ENCODE measurements at places on chromosomes 16 and 17. TPM values are rescaled to one million over a fixed set of nuclear protein-coding genes. Genes with fewer than 3 reads are reported as not detected.

DNA sequence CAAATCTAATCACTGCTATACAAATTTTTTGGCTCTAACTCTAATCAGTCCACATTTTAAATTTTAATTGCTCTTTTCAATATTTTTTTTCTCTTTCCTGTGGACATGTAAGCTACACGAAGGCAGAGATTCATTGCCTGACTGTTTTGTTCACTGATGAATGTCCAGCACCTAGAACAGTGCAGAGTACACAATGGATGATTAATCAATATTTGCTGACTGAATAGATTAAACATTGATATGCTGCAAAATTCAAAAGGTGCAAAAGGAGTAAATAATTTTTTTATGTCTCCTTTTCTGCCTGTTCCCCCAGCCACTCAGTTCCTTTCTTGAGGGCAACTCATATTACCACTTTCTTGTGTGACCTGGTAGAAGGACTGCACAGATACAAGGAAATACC is 32.8 kb downstream of the SCNN1B start:
- H3K27me3 ChIP-seq, result no peaks in the 10 kb centered on the region
- DNase-seq, result no peak
- no peaks in the 10 kb centered on the region for H3K36me3 ChIP-seq
- H3K27ac ChIP-seq, result no peak overlapping the region
- no peaks in the 10 kb centered on the region for H3K4me1 ChIP-seq

GRCh38 chr16:11181899-11182279 is 74.1 kb downstream of the SOCS1 start:
- H3K4me1 ChIP-seq, result peaks cover 6% of the 10 kb centered on the region
- H3K36me3 ChIP-seq, result no peaks in the 10 kb centered on the region
- no peak overlapping the region for H3K4me3 ChIP-seq
- H3K27ac ChIP-seq, result no peak overlapping the region

GRCh38 chr17:10337976-10338375 is 34.8 kb downstream of the MYH13 start:
- no peak overlapping the region for H3K27ac ChIP-seq
- peaks cover 2% of the 10 kb centered on the region for H3K4me1 ChIP-seq
- DNase-seq, result no peak
- peaks cover 2% of the 10 kb centered on the region for H3K27me3 ChIP-seq

DNA sequence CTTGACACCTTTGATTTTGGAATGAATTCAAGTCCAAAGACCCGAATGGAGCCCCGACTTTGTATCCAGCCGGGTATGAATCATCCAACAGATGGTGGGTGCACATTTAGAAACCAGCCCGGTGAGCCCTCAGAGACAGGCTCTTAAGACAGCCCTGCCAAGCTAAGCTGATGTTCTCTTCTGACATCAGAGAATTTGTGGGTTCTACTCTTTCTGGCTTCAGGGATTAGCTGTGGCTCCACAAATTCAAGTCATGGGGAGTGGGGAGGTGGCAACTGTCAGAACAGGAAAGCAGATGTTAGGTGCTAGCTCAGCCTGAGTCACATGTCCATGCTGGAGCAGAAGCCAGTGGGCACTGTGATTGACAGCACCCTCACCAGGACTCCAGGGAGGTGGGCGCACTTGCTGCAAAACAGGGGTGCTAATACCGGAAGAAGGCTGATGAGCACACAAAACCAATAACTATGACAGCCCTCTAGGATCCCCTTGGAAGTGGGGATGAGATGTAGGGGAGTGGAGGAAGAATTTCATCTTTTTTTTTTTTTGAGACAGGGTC is 31.4 kb upstream of the XYLT2 start:
- peaks cover 4% of the 10 kb centered on the region for H3K27me3 ChIP-seq
- no peak overlapping the region for H3K27ac ChIP-seq
- H3K4me1 ChIP-seq, result peaks cover 4% of the 10 kb centered on the region
- DNase-seq, result no peak

DNA sequence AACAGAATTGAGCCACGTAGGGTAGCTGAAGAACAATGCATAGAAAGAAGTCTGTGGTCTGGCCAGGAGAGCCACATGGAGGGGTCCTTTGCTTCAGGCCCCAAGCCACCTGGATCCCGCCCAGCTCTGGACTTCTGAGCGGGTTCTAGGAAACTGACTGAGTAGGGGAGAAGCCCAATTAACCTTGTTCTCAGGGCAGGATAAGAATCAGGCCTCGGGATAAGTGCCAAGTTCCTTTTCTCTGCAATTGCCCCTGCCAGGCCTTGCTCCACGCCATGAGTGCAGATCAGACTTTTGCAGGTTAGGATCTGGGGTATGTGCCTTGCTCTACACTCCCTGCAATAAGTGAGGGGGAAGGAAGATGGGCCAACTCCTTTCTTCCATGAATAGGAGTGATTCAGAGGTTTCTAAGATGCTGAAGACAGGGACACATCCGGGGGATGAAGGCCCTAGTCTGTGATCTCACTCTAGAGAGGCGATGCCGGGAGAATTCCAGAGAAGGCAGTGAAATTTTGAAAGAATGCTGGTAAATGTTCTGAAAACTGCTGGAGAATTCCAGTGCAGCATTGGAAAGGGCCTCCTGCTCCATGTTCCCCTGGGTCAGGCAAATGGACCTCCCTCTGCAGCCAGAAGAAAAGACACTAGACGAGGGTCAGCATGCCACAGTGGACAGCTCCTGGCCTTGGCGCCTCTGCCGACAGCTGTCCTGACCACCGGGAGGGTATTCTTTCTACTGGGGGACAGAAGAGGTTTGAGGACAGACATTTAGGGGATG is 5.8 kb downstream of the NEUROD2 start:
- H3K36me3 ChIP-seq, result no peaks in the 10 kb centered on the region
- no peak overlapping the region for H3K27ac ChIP-seq
- DNase-seq, result no peak

DNA sequence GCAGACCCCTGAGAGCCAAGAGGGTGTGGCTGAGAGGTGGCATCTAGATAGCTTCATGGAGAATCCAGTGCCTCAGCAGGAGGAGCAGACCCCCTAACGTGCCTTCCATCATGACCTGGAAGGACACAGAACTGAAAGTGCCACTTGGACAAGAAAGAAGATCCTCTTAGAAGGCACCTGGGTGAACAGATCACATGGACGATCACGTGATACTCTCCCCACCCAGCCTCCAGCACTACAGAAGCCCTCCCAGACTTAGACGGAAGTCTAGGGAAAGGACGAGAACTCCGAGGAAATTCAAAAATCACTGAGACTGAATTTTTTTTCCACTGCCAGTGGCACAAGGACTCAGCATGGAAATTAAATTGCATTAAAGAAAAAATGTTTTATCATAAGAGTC is 113.4 kb downstream of the MRM1 start:
- DNase-seq, result no peak
- H3K36me3 ChIP-seq, result no peaks in the 10 kb centered on the region
- no peak overlapping the region for H3K27ac ChIP-seq
- peaks cover 2% of the 10 kb centered on the region for H3K27me3 ChIP-seq
- no peaks in the 10 kb centered on the region for H3K4me1 ChIP-seq

DNA sequence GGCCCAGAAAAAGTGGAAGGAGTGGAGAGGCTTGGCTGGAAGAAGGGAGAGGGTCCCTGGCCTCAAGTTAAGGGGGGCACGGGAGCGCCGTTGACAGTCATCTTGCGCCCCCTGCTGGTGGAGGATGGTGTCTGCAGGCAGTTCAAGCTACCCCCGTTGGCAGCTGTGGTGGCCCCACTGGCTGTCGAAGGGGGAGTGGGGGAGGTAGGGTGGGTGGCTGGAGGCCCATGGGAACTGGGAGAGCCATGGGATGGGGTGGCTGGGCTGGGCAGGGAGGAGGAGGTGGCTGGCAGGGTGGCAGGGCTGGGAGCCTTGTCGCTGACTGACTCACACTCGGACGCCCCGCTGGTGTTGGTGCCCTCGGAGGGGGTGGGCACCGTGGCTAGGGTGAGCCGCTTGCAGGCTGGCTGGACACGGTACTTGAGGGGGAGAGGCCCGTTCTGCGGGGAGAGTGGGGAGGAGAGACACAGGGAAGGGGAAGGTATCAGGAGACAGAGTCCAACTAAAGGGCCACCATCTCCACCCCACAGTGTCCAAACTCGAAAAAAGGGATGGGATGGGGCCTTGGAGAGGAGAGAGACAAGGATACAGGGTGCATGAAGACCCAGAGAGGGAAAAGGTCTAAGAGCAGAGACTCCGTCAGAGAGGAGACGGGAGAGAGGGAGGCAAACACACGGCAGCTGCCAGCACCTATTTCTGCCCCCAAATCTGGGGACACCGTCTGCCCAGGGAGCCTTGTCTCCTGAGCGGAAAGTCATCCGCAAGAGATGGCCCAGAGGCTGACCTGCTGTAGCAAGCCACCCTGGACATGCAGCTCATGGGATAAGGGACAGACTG is 5.2 kb downstream of the CISD3 start:
- H3K27ac ChIP-seq, result no peak overlapping the region
- H3K36me3 ChIP-seq, result peaks cover 5% of the 10 kb centered on the region
- no peak overlapping the region for H3K4me3 ChIP-seq

- no peak for DNase-seq
- H3K27ac ChIP-seq, result no peak overlapping the region
- peaks cover 4% of the 10 kb centered on the region for H3K27me3 ChIP-seq
- no peak overlapping the region for H3K4me3 ChIP-seq
- peaks cover 3% of the 10 kb centered on the region for H3K4me1 ChIP-seq
Observed at GRCh38 chr16:57941016-57941664, 29.8 kb downstream of the CNGB1 start.

- no peak for DNase-seq
- H3K27me3 ChIP-seq, result peaks cover 18% of the 10 kb centered on the region
- H3K4me1 ChIP-seq, result peaks cover 2% of the 10 kb centered on the region
- no peak overlapping the region for H3K4me3 ChIP-seq
- peaks cover 10% of the 10 kb centered on the region for H3K36me3 ChIP-seq
- no peak overlapping the region for H3K27ac ChIP-seq
Observed at GRCh38 chr16:89945654-89946053, 2.9 kb upstream of the DEF8 start.

- H3K27me3 ChIP-seq, result no peaks in the 10 kb centered on the region
- no peak for DNase-seq
- H3K4me1 ChIP-seq, result peaks cover 35% of the 10 kb centered on the region
- H3K36me3 ChIP-seq, result no peaks in the 10 kb centered on the region
Observed at GRCh38 chr17:33560165-33560564, 267.1 kb upstream of the ASIC2 start.

DNA sequence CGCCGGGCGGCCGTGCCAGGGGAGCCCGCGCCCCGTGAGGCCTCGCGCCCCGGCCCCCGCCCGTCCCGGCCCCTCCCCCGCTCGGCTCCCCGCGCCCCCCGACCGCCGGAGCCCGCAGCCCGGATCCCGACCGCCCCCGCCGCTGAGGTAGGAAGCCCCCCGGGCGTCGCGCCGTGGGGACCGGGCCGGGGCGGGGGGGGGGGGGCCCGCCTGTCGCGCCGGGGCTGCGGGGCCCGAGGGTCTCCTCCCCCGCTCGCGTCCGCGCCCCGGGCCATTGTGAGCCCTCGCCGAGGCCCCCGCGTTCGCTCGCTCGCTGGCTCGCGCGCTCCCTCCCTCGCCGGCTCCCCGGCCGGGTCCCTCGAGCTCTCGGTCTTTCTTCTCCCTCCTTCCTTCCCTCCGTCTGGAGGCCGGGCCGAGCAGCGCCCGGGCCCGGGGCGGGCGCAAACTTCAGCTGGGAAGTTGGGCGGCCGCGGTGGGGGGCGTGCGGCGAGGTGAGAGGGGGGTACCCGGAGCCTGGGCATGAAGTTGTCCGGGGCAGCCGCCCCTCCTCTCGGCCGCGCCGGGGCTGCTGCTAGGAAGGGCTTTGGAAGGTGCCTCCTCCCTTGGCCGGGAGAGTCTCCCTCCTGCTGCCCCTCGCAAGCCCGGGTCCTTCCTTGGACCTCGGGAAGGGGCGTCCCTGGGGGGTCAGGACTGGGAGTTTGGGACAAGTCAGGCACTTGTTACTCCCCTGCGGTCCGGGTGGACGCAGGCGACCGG is 419 bp downstream of the GLIS2 start:
- peaks cover 8% of the 10 kb centered on the region for H3K4me1 ChIP-seq
- H3K27ac ChIP-seq, result no peak overlapping the region
- no peaks in the 10 kb centered on the region for H3K36me3 ChIP-seq
- DNase-seq, result peak; percentile 62
- H3K4me3 ChIP-seq, result peak overlapping the region; percentile 74

DNA sequence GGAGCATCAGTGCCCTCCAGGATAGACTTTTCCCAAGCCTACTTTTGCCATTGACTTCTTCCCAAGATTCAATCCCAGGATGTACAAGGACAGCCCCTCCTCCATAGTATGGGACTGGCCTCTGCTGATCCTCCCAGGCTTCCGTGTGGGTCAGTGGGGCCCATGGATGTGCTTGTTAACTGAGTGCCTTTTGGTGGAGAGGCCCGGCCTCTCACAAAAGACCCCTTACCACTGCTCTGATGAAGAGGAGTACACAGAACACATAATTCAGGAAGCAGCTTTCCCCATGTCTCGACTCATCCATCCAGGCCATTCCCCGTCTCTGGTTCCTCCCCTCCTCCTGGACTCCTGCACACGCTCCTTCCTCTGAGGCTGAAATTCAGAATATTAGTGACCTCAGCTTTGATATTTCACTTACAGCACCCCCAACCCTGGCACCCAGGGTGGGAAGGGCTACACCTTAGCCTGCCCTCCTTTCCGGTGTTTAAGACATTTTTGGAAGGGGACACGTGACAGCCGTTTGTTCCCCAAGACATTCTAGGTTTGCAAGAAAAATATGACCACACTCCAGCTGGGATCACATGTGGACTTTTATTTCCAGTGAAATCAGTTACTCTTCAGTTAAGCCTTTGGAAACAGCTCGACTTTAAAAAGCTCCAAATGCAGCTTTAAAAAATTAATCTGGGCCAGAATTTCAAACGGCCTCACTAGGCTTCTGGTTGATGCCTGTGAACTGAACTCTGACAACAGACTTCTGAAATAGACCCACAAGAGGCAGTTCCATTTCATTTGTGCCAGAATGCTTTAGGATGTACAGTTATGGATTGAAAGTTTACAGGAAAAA is 9.7 kb upstream of the CYLD start:
- no peak overlapping the region for H3K4me3 ChIP-seq
- no peaks in the 10 kb centered on the region for H3K4me1 ChIP-seq

DNA sequence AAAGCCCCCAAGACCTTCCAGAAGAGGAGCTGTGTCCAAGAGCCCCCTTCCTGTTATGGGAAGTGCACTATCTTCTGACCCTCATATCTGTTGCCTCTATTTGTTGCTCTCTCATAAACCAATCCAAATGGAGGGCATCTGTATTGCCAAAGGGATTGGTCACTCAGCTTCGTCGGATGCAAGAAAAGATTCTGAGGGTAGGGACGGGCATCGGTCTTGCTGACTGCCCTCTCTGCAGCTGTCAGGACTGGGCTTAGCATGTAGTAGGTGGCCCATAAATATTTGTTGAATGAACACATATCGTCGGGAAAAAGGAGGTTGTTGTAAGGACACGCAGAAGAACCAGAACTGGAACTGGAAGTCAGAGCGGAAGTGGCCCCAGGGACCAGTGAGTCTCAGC is 44.1 kb downstream of the CCDC42 start:
- no peak for DNase-seq
- no peaks in the 10 kb centered on the region for H3K4me1 ChIP-seq
- H3K27ac ChIP-seq, result no peak overlapping the region
- H3K27me3 ChIP-seq, result peaks cover 3% of the 10 kb centered on the region
- H3K4me3 ChIP-seq, result no peak overlapping the region
- H3K36me3 ChIP-seq, result no peaks in the 10 kb centered on the region

- H3K27ac ChIP-seq, result no peak overlapping the region
- H3K4me1 ChIP-seq, result peaks cover 2% of the 10 kb centered on the region
- H3K36me3 ChIP-seq, result no peaks in the 10 kb centered on the region
- no peak for DNase-seq
- H3K4me3 ChIP-seq, result no peak overlapping the region
Observed at GRCh38 chr17:81434072-81434471, 38.8 kb downstream of the BAHCC1 start.

GRCh38 chr17:41476866-41477815 is 3.8 kb downstream of the KRT35 start:
- DNase-seq, result no peak
- H3K36me3 ChIP-seq, result no peaks in the 10 kb centered on the region
- no peaks in the 10 kb centered on the region for H3K4me1 ChIP-seq
- peaks cover 4% of the 10 kb centered on the region for H3K27me3 ChIP-seq

Gene CSH1
- total RNA-seq, result not detected

Gene RPH3AL
- total RNA-seq, result 22.3 TPM

Gene CCDC92B
- total RNA-seq, result 19.0 TPM

Gene TEKT5
- not detected for total RNA-seq

All from glutamatergic neuron (in vitro differentiated cells).